Activated CD4-positive, alpha-beta T cell treated with anti-CD3 and anti-CD28 coated beads, Interleukin-2, Interleukin-6, amounts not matched to agents 100 ng/mL and 50 ng/mL, durations not matched to agents 16 hours and 8 hours (primary cell): ENCODE measurements at places on chromosomes 13 and 19.

GRCh38 chr13:100314132-100314910 lies 225.4 kb downstream of the PCCA start:
- DNase-seq: no peak

- no peak for DNase-seq
Measured at GRCh38 chr13:64770743-64771142, 2459.4 kb downstream of the PCDH9 start.

DNA sequence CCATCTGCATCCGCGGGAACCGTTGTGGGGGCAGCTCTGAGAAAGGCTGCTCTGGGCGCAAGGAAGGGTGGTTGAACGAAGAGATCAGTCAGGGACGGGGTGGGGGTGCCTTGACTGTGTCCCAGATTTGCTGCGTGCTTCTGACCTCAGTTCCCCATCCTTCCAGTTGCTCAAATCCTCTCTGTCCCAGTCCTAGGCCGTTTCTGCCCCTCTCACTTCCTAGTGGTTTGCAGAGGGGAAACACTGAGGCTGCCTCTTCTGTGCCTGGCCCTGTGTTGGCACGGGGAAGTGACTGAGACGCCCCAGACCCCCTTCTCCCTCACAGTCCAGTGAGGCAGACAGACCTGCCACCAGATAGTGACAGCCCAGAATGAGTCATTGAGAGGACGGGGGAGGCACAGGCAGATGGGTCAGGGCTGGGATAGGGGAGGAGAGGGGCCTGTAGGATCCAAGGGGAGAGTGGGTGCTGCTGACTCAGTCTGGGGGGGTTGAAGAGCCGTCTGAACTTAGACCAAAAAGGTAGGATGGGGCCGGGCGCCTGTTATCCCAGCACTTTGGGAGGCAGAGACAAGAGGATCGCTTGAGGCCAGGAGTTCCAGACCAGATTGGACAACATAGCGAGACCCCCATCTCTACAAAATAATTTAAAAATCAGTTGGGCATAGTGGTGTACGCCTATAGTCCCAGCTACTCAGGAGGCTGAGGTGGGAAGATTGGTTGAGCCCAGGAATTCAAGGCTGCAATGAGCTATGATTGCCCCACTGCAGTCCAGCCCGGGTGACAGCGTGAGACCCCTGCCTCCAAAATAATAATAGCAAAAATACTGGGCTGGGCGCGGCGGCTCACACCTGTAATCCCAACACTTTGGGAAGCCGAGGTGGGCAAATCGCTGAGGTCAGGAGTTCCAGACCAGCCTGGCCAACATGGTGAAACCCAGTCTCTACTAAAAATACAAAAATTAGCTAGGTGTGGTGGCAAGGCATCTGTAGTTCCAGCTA lies 26.5 kb downstream of the NUMBL start:
- DNase-seq: no peak

DNA sequence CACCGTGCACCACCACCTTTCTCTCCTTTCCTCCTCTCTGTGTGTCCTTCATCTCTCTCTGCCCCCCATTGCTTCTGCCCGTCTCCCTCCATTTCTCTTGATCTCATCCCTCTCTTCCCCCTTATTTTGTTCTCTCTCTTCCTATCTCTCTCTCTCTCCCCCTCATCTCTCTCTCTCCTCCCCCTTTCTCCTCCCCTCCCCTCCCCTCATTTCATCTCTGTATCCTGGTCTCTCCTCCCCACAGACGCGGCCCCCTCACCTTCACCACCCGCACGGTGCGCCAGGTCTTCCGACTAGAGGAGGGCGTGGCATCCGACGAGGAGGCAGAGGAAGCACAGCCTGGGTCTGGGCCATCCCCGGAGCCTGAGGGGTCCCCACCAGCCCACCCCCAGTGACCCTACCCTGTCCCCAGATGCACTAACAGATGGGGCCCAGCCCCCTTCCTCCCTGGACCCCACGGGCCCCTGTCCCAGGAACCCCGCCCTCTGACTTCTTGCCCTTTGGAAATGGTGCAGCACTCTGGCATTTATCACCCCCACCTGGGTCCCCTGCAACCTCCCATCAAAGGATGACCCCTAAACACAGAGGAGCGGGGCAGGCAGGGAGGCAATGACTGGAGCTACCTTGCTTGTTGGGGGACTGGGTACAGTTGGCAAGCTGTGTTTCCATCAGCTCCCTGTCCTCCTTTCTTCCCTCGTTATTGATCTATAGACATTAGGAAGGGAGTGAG lies 19.6 kb downstream of the KCNC3 start:
- DNase-seq: no peak
